ENCODE measurements at places on chromosomes 1 and 21. TPM values are rescaled to one million over a fixed set of nuclear protein-coding genes. Genes with fewer than 3 reads are reported as not detected.

DNA sequence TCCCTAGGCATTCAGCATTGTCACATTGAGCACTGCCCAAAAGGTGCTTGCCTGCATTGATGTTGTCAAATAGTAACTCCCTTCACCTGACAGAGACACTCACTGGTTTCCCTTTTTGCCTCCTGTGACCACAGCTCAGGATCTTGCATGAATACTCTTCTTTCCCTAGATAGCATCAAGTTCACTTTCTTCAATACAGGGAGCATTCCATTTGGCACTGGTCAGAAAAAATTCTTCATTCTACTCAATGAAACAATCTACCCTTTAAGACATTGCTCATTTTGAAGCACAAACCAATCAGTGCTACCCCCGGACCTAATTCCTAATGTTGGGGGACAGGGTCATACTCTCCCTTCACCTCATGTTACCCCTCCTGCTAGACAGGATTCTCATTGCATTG lies 319.0 kb upstream of the SNX7 start:
- H3K27ac ChIP-seq: no peak overlapping the region
- DNase-seq: no peak
- no peak overlapping the region for H3K4me3 ChIP-seq
- no peaks in the 10 kb centered on the region for H3K36me3 ChIP-seq
- H3K4me1 ChIP-seq: no peaks in the 10 kb centered on the region

- no peaks in the 10 kb centered on the region for H3K27me3 ChIP-seq
- peaks cover 15% of the 10 kb centered on the region for H3K4me1 ChIP-seq
- H3K36me3 ChIP-seq: no peaks in the 10 kb centered on the region
- no peak overlapping the region for H3K4me3 ChIP-seq
These were observed 24.4 kb downstream of the CRYAA start for GRCh38 chr21:43193088-43193650.

The CD1B gene
- 0.13 TPM for total RNA-seq

The KIAA1614 gene
- total RNA-seq: 59.9 TPM

GRCh38 chr21:40678681-40679284 lies 168.2 kb downstream of the DSCAM start:
- H3K4me3 ChIP-seq: no peak overlapping the region
- DNase-seq: no peak
- H3K27ac ChIP-seq: no peak overlapping the region
- no peaks in the 10 kb centered on the region for H3K27me3 ChIP-seq
- H3K4me1 ChIP-seq: no peaks in the 10 kb centered on the region

GRCh38 chr1:108038653-108039236 lies 73.8 kb upstream of the VAV3 start:
- no peaks in the 10 kb centered on the region for H3K36me3 ChIP-seq
- H3K27me3 ChIP-seq: no peaks in the 10 kb centered on the region
- no peak overlapping the region for H3K27ac ChIP-seq
- H3K4me3 ChIP-seq: no peak overlapping the region
- DNase-seq: no peak
